CD14-positive monocyte (primary cell): ENCODE measurements at places on chromosomes 7 and 10.

GRCh38 chr7:132878204-132878919 lies 203.5 kb downstream of the CHCHD3 start:
- H3K36me3 ChIP-seq = no peaks in the 10 kb centered on the region
- H3K27ac ChIP-seq = no peak overlapping the region
- no peak overlapping the region for H3K4me3 ChIP-seq

DNA sequence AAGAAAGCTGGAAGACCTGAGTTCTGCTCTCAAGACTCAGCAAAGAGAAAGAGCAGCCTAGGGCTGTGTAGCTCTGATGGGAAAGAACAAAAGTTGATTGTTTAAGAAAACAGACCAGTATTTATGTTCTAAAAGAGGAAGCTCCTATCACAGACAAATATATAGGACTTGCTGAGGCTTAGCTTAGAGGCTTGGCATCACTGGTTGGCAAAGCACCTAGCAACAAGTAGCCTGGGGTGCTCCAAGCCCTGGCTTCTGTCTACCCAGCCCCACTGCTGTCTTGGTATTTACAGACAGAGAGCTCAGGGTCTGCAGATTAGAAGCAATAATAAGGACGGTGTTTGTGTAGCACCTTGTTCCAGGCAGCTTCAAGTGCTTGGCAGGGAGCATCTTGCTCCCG lies 36.9 kb upstream of the CCDC3 start:
- H3K27me3 ChIP-seq = no peaks in the 10 kb centered on the region
- no peaks in the 10 kb centered on the region for H3K36me3 ChIP-seq
- no peak for DNase-seq
- no peaks in the 10 kb centered on the region for H3K4me1 ChIP-seq
- H3K27ac ChIP-seq = no peak overlapping the region

DNA sequence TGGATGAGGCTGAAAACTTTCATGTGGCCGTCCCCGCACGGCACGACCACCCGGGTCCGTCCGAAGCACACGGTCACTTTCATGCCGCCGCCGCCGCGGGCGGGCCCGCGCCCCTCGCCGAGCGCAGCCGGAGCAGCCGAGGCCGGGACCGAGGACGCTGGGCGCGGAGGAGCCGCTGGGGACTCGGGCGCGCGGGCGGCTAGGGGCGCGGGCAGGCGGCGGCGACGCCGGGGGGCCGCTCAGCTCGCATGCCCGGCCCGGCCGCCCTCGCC lies 247 bp downstream of the PARD3 start:
- H3K4me3 ChIP-seq = no peak overlapping the region
- H3K4me1 ChIP-seq = no peaks in the 10 kb centered on the region
- no peak for DNase-seq
- no peaks in the 10 kb centered on the region for H3K36me3 ChIP-seq

- H3K4me3 ChIP-seq = peak overlapping the region; percentile 68
- H3K36me3 ChIP-seq = peaks cover 18% of the 10 kb centered on the region
Observed at GRCh38 chr7:4713183-4713784, 31.2 kb downstream of the FOXK1 start.

GRCh38 chr7:101582971-101583370 lies 46.1 kb downstream of the MYL10 start:
- no peak overlapping the region for H3K4me3 ChIP-seq
- DNase-seq = no peak
- H3K4me1 ChIP-seq = no peaks in the 10 kb centered on the region
- H3K36me3 ChIP-seq = no peaks in the 10 kb centered on the region
- H3K27me3 ChIP-seq = no peaks in the 10 kb centered on the region
- H3K27ac ChIP-seq = no peak overlapping the region

DNA sequence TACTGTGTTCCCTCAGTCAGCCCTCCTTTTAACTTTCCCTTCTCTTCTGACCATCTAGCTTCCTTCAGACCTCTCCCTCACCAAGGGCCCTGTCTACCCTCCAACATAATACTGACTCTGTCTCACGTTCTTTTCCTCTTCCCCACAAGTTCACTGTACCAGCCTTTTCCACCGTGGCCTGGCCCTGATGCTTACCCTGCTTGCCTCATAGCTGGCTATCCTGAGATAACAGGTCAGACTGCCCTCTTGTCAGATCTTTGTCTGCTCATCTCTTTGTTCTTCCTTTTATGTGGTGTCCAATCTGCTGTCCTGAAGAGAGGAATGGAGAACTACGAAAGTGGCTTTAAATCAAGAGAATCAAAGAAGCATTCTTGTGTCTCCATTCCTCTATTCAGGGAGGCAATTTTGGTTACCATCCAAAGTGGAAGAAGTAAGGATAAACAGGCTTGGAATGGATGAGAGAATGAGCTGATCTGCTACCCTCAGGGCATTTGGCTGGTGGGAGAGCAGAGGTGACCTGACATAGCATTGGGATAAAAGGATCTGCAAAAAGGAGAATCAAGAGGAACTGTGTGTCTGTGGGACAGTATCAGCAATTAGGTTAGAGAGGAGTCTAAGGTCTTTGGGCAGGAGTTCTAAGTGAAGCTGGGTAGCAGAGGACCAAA lies 8.1 kb downstream of the BTAF1 start:
- no peak overlapping the region for H3K4me3 ChIP-seq
- peak overlapping the region; percentile 11 for H3K27ac ChIP-seq
- peaks cover 37% of the 10 kb centered on the region for H3K36me3 ChIP-seq
- peaks cover 24% of the 10 kb centered on the region for H3K4me1 ChIP-seq
- H3K27me3 ChIP-seq = no peaks in the 10 kb centered on the region

DNA sequence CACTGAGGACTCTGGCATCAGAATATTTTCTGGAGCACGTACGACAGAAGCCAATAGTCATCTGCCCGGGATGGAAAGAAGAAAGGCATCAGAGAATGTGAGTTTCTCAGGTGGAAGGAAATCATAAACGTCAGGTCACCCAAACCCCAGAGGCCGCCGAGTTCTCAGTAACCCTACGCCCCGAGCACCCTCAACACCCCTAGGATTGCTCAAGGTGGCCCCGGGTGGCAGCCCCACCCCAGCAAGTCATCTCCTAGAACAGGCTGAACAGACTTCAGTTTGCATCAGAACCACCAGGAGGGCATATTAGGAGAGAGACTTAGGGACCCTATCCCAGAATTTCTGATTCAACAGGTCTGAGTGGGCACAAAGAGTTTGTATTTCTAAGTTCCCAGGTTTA lies 117.6 kb downstream of the TNS3 start:
- H3K4me1 ChIP-seq = no peaks in the 10 kb centered on the region
- no peak overlapping the region for H3K27ac ChIP-seq
- DNase-seq = no peak

DNA sequence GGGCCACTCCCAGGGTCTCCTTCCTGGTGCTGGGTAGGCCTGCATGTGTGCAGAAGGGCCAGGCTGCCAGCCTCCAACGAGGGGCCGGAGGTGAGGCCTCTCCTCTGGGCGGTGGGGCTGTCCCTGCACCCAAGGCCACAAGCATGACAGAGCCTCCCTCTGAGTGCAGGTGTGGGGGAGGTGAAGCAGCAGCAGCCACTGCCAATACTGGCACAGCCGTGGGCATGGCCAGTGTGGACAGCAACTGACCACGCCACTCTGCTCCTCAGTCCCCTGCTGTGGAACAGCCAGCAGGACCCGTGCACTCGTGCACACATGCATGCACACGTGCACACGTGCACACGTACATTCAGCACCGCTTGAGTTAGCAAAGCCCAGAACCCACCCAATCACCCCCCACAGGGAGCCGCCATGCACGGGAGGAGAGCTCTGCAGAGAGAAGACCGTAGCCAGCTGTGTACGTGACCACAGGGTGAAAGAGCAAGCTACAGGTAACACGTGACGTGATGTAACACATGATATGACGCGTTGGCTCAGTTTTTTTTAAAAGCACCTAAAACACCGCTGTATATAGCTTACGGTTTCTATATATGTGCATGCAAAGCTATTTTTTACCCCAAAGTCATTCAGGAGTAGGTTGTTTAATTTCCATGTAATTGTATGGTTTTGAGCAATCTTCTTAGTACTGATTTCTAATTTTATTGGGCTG lies 23.1 kb downstream of the PAPOLB start:
- DNase-seq = no peak
- H3K4me1 ChIP-seq = no peaks in the 10 kb centered on the region
- H3K36me3 ChIP-seq = no peaks in the 10 kb centered on the region
- H3K27me3 ChIP-seq = no peaks in the 10 kb centered on the region
- no peak overlapping the region for H3K4me3 ChIP-seq

GRCh38 chr7:122663733-122664132 lies 35.2 kb downstream of the RNF133 start:
- no peaks in the 10 kb centered on the region for H3K27me3 ChIP-seq
- no peak overlapping the region for H3K4me3 ChIP-seq
- H3K36me3 ChIP-seq = no peaks in the 10 kb centered on the region

DNA sequence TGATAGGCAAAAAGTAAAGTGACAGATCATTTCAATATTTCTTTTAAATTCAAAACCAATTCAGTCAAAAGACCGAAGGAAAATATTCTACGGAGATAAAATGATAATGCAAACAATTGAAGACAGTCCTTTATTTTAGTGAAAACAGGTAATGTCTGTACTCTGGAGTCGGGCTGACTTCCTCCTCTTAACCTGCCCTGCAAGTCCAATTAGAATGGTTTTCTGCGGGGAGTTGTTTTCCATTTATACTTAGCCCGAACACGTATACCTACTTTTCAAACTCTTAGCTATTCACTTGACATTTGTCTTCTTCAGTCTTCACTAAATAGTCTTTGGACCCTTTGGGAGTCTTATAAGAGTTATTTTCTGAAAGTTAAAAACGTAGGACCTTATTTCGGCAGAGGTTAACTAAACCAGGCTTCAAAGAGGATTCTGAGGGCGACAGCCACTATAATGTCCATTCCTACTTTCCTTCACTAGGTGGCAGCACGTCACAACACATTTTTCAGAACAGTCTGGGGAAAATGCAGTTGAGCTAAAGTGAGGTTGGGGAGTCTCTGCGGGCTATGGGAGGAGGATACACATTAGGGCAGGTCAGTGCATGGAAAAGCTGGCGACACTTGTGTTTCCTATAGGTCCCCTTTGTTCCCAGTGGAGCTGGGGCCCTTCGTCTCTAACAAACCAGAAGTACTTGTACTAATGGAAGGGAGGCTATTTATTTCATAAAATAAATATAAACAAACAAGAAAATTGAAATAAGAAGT lies 472.0 kb downstream of the KCNMA1 start:
- peak; percentile 50 for DNase-seq
- H3K36me3 ChIP-seq = no peaks in the 10 kb centered on the region
- no peaks in the 10 kb centered on the region for H3K4me1 ChIP-seq
- peaks cover 16% of the 10 kb centered on the region for H3K27me3 ChIP-seq

GRCh38 chr10:12097791-12098190 lies 29.0 kb downstream of the DHTKD1 start:
- DNase-seq = no peak
- H3K36me3 ChIP-seq = peaks cover 71% of the 10 kb centered on the region
- no peak overlapping the region for H3K4me3 ChIP-seq
- H3K4me1 ChIP-seq = no peaks in the 10 kb centered on the region
- H3K27me3 ChIP-seq = no peaks in the 10 kb centered on the region

- no peaks in the 10 kb centered on the region for H3K36me3 ChIP-seq
- H3K27me3 ChIP-seq = no peaks in the 10 kb centered on the region
- no peak overlapping the region for H3K4me3 ChIP-seq
- no peak for DNase-seq
Observed at GRCh38 chr7:26147030-26147429, 5.0 kb upstream of the NFE2L3 start.

GRCh38 chr7:42227936-42228591 lies 8.9 kb downstream of the GLI3 start:
- no peak for DNase-seq
- H3K27ac ChIP-seq = no peak overlapping the region
- peaks cover 82% of the 10 kb centered on the region for H3K27me3 ChIP-seq

DNA sequence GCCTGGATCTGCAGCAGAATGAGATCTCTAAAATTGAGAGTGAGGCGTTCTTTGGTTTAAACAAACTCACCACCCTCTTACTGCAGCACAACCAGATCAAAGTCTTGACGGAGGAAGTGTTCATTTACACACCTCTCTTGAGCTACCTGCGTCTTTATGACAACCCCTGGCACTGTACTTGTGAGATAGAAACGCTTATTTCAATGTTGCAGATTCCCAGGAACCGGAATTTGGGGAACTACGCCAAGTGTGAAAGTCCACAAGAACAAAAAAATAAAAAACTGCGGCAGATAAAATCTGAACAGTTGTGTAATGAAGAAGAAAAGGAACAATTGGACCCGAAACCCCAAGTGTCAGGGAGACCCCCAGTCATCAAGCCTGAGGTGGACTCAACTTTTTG lies 21.4 kb downstream of the LRRC17 start:
- DNase-seq = no peak
- no peaks in the 10 kb centered on the region for H3K27me3 ChIP-seq
- no peak overlapping the region for H3K4me3 ChIP-seq
- peaks cover 22% of the 10 kb centered on the region for H3K4me1 ChIP-seq
- no peaks in the 10 kb centered on the region for H3K36me3 ChIP-seq

DNA sequence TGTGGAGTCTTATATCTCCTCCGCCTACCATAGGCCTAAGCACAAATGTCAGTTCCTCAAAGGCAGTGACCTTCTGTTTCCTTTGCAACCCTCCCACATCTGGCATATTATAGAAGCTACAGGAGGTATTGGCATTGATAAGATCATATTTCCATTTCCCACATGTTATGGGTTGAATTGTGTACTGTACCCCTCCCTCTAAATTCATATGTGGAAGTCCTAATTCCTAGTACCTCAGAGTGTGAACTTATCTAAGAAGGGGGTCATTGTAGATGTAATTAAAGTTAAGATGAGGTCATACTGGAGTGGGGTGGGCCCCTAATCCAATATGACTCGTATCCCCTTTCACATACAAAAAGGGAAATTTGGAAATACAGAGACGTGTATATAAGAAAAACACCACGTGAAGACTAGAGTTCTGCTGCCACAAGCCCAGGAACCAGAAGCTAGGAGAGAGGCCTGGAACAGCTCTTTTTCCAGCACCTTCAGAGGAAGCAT lies 6.1 kb upstream of the LAMB4 start:
- H3K27ac ChIP-seq = no peak overlapping the region
- no peak overlapping the region for H3K4me3 ChIP-seq
- H3K36me3 ChIP-seq = no peaks in the 10 kb centered on the region
- no peak for DNase-seq
- H3K27me3 ChIP-seq = no peaks in the 10 kb centered on the region
